Fibroblast of skin of scalp (primary cell): ENCODE measurements at places on chromosomes 16 and 17.
A peak's percentile ranks its signal among the peaks of the same experiment; 100 is the strongest.

DNA sequence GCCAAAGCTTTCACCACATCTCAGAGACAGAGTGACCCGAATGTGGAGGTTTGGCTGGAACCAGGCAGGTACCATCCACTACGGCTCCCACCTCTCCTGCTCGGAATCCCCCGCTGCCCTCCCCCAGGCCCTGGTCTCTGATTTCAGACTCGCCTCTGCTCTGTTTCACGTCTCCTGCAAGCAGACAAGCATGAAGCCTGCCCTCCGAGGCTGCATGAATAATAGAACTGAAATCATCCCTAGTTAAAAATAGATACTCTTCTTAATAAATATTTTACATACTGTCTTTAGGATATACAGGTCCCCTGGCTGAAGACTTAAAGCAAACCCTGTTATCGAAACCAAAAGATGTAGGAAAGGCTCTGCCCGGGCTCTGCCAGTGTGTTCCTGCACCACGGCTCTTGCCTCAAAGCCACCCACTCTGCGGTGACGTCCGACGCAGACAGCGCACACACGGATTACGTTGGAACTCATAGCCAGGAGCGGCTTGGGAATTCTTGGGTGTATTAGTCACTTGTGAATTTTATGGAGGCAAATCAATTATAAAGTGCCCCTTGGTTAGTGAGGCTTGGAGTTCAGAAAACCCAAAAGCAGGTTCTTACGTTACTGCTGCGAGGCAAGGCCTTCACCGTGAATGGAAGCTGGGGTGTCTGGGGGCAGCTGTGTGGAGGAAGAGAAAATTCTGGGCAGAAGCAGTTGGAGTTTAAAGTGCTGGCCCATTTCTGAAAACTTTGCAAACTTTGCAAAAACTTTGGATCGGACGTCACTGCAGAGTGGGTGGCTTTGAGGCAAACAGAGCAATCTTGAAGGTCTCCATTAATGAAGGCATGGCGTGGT lies 25.6 kb upstream of the NPTX1 start:
- DNase-seq, result peak; percentile 31

DNA sequence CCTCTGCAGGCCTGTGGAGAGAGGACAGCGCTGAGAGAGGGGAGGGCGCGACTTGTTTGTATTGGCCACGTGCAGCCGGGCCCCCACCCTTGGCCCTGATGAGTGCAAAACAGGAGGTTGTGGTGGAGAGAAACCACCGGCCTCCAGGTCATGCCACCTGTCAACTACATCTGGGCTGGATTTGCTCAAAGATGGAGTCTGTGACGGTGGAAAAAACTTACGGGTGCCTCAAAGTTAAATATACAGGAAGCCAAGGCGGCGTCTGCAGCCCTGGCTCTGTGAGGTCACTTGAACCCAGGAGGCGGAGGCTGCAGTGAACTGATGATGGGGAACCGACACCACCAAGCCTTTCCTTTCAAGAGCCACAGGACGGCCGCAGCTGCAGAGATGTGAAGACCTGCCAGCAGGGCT lies 15.7 kb downstream of the C16orf74 start:
- no peak for DNase-seq

- DNase-seq, result no peak
Observed at GRCh38 chr17:3693829-3694231, 2.1 kb downstream of the P2RX5 start.

GRCh38 chr17:74271281-74271680 lies 2.8 kb upstream of the DNAI2 start:
- no peak for DNase-seq

DNA sequence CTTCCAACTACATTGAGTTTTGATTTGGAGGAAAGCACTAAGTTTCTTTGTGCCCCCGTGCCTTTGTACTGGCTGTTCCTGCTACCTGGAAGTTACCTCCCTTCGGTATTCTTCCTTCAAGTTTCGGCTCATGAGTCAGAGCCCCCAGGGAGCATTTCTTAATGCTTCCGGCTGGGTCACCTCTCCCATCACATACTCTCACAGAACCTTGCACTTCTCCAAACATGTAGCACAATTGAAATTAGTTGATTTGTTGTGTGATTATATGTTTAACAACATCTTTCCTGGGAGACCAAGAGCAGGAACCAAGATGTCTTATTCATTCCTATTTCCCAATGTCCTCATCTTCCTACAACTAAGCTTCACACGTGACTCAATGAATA lies 158.6 kb upstream of the CDH5 start:
- no peak for DNase-seq

GRCh38 chr16:48113471-48113870 lies 42.3 kb downstream of the ABCC12 start:
- DNase-seq, result no peak

GRCh38 chr16:78386557-78387324 lies 287.3 kb downstream of the WWOX start:
- no peak for DNase-seq

- DNase-seq, result no peak
Observed at GRCh38 chr16:363110-363765, 7.1 kb downstream of the MRPL28 start.

DNA sequence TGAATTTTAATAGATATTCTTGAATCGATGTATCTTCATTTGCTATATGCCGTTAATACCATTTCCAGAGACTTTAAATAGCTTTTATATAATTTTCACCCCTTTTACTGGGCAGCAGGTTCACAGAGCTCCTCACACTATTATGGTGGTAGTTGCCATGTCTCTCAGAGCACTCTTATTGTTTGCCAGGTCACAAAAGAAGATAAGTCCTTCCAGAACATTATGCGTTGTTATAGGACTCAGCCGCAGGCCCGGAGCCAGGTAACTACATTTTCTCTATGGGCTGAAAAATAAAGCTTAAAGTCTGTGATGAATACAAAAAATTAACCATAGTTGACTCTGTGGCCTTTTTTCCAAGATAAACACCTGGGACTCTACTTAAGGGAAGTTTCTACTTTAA lies 24.0 kb downstream of the AKTIP start:
- no peak for DNase-seq

DNA sequence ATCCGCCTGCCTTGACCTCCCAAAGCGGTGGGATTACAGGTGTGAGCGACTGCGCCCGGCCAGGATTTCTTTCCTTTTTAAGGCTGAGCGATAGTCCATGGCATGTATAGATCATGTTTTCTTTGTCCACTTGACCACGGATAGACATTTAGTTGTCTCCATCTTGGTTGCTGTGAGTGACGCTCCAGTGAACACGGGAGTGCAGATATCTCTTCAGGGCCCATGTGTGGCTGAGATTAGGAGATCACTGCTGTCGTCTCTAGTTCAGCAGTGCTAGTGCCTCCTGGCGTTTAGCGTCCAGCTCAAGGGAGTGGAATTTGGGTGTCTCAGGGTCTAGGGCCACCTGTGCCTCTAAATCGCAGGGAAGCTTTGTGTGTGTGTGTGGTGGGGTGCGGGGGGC lies 41.5 kb downstream of the ABCC1 start:
- DNase-seq, result no peak

- no peak for DNase-seq
Observed at GRCh38 chr16:84005391-84005790, 37.2 kb downstream of the SLC38A8 start.

DNA sequence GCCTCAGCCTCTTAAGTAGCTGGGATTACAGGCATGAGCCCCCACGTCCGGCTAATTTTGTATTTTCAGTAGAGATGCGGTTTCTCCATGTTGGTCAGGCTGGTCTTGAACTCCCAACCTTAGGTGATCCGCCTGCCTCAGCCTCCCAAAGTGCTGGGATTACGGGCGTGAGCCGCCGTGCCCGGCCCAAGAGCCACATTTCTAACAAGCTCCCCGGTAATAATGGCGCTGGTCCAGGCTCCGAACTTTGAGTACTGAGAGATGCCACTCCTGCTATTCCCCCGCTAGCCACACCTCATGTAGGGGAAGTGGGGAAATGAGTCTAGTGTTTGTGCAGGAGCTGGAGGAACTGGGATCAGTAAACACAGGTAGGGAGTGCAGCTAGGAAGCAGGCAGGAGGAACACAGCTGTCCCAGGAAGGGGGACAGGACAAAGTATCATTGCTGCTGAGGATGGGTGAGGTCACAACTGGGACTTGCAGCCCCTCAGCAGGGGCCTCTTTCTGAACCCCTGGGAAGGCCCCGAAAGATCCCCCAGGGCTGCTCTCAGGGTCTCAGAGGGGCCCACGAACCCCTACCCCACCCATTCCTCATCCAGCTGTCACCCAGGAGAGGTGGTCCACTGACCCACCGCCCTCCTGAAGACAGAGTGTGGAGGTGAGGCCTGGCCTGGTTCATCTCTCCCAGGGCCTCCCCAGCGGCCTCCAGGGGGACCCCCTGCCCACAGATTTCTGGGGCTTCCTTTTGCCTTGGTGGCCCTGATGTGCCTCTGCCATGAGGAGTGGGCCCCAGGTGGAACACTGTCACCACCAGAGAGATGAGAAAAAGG lies 3.7 kb upstream of the KREMEN2 start:
- DNase-seq, result no peak

DNA sequence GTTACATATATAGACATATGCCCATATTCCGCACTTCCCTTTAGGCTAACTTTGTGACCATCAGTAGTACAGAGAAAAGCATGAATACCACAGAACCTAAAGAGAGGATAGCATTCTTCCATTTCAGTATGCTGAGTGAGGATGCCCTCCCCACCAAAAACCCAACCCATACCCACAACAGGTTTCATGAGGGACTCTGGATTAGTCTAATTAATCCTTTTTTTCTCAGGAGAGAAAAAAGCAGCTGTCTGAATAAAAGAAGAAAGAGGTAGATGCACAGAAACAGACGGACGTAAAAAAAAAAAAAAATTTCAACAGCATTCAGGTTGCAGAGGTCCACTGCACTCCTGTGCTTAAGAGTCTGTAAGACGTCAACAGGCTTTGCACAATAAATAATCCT lies 6.7 kb downstream of the MMD start:
- no peak for DNase-seq

- DNase-seq, result no peak
Observed at GRCh38 chr16:47872225-47872624, 283.6 kb downstream of the ABCC12 start.

GRCh38 chr16:16076423-16076813 lies 127.0 kb downstream of the ABCC1 start:
- DNase-seq, result no peak

GRCh38 chr17:63426041-63426916 lies 19.8 kb downstream of the CYB561 start:
- no peak for DNase-seq

- DNase-seq, result peak; percentile 40
Observed at GRCh38 chr17:5758651-5759050, 174.3 kb upstream of the NLRP1 start.

DNA sequence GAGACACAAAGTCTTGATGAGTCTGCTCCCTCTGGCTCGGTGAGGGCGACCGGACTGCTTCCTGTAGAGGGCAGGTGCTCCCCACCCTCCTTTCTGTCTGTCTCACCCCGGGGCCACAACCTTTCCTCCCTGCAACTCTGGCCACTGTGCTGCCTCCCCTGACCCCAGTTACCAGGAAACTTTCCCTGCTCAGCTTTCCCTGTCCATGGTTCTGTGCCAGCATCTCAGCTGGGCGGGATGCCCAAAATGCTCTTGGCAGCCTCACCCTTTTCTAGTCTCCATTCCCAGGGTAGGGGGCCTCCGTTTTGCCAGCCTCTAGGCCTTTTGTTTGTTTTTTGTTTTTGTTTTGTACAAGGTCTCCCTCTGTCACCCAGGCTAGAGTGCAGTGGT lies 1.4 kb downstream of the PLD2 start:
- DNase-seq, result no peak

DNA sequence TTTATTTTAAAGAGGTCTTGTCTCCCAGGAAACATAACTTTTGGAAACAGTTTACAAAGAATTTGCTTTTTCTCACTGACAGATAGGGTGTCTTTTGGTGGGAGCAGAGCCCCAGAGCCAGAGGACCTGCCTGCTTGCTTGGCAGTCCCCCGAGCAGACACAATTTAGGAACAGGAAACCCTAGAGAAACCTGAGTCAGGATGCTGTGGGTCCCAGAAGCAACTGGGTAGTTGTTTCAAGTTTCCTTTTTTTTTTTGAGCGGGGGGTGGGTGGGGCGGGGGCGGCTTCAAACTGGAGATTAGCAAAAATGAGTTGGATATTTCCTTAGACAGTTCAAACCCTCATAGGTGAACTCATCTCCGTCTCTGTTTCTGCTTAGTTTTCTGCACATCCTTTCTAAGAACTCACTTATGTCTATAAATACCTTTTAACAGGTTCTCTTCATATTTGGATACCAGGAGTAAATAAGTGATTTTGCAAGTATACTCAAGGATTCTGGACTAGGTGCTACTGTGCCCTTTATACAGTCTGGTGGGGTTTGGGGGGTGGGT lies 135.1 kb downstream of the PRKCA start:
- DNase-seq, result no peak

- peak; percentile 65 for DNase-seq
Observed at GRCh38 chr16:4386451-4386805, 14.8 kb downstream of the VASN start.

GRCh38 chr16:70018254-70018653 lies 67.1 kb downstream of the CLEC18A start:
- no peak for DNase-seq

DNA sequence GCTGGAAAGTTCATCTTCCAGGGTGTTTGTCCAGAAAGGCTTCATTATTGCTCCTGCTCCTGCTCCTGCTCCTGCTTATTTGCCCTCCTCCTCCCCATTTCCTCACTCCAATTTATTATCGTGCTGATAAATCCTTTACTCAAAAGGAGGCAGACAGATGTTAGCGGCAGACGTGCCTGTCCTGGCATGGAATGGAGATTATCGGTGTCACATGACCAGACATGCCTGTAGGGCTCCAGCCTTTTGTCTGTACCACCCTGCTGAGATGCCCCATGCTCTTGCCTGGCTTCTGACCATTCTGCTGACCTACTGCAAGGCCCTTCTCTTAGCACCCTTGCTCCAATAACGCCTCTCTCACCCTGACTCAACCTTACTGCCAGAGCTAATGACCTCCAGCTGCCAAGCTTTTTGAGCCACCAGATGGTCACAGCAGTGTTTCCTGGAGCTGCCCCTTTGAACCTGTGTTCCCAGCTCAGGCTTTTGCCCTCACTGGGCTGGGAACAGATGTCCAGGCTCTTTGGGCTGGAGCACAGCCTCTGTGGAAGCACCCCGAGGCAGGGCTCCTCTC lies 12.8 kb downstream of the DNAH9 start:
- no peak for DNase-seq

GRCh38 chr16:10729104-10730048 lies 14.3 kb upstream of the NUBP1 start:
- DNase-seq, result peak; percentile 30

- DNase-seq, result no peak
Observed at GRCh38 chr17:80315517-80316182, 55.0 kb downstream of the RNF213 start.
